ENCODE measurements at places on chromosomes 16 and 17. TPM values are rescaled to one million over a fixed set of nuclear protein-coding genes. Genes with fewer than 3 reads are reported as not detected.

DNA sequence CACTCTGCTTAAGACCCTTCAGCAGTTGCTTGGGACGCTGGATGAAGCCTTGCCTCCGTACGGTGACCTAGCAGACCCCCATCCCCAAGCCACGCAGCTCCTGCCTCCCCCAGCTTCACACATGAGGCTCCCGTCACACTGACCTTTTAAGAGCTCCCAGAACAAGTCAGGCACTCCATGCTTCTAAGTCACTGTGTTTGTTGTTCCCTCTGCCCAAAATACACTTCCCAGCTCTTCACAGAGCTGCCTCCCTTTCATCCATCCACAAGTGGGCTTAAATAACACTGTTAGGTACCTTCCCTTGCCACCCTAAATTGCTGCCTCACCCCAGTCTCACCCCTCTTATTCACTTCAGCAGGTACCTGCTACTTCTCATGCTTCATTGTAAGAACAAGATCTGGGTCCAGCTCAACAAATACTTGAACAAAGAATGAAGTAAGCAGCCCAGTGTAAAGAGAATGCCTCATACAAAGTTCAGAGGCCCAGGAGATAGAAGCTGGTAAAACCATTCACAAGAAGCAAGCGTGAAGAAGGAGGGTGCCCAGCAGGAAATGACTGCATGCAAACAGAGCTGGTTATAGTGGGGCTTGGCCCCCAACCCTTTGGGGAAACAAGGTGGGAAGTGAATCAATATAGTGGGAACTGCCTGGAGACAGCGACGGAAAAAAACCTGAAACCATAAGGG lies 5.8 kb downstream of the ZC3H7A start:
- H3K4me1 ChIP-seq, result peaks cover 4% of the 10 kb centered on the region
- DNase-seq, result no peak
- peak overlapping the region; percentile 70 for H3K27ac ChIP-seq
- no peaks in the 10 kb centered on the region for H3K36me3 ChIP-seq
- H3K27me3 ChIP-seq, result no peaks in the 10 kb centered on the region

DNA sequence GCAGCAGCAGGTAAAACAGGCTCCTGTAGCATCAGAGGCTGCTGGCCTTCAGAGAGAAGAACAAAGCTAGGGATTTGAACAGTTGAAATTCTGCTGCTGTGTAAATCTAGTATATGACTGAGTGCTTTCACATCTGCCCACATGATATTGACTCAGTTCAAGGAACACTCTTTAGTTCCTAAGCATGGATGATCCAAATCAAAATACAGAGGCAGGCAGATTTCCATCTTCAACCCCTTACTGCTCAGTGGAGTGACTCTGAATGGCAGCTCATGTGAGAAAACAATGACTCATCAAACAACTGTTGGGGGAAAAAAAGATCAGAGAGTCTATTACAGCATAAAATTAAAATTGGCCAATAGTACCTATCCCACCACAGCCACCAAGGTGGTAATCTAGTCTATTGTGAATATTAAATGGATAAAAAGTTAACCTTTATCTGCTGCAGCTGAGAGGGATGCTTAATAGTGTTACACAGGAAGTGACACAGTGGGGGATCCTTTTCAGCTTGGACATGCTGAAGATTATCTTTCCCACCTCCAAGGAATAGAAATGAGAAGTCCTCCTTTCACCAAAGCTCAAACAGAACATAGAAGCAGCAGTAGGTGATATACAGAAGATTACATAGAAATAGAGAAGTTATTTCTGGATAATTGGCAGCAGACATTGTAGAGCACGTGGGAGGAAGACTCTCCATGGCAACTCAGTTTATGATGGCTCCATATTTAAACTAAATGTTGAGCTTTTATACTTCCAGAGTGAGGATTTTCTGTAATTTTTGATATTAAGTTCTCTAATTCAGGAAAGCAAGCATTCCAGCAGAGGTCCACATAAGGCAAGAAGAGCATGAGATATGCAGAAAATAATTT lies 239.7 kb upstream of the ERCC4 start:
- DNase-seq, result no peak
- H3K4me1 ChIP-seq, result no peaks in the 10 kb centered on the region
- no peaks in the 10 kb centered on the region for H3K27me3 ChIP-seq
- no peaks in the 10 kb centered on the region for H3K36me3 ChIP-seq
- H3K27ac ChIP-seq, result no peak overlapping the region
- H3K4me3 ChIP-seq, result no peak overlapping the region

DNA sequence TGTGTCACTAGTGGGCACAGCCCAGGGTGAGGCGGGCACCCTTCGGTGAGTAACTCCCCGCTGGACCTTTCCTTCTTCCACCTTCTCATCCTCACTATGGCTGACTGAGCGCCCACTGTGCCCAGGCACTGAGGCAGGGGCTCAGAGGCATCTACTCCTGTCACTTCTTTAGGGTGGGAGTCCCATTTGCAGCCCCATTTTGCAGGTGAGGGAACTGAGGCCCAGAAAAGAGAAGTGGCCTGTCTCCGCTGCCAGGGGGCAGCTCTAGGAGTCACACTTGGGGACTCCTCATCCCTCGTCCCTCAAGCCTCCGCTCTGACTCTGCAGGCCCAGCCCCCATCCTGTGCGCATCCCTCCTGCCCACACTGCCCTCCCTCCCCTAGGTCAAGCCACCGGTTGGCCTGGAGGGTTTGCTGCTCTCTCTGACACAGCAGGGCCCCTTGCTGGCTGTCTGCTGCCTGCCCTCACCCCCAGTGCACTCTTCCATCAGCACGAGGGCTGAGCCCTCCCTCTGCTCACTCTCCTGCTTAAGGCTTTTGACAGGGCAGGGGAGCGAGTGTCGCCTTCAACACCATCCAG lies 62.4 kb downstream of the CNGB1 start:
- H3K4me1 ChIP-seq, result no peaks in the 10 kb centered on the region
- no peak overlapping the region for H3K4me3 ChIP-seq
- DNase-seq, result no peak
- H3K27me3 ChIP-seq, result no peaks in the 10 kb centered on the region
- H3K36me3 ChIP-seq, result no peaks in the 10 kb centered on the region
- H3K27ac ChIP-seq, result no peak overlapping the region

SDK2 gene
- total RNA-seq, result 0.18 TPM

MEIOB gene
- not detected for total RNA-seq
